ENCODE measurements at places on chromosomes 2 and 18.

DNA sequence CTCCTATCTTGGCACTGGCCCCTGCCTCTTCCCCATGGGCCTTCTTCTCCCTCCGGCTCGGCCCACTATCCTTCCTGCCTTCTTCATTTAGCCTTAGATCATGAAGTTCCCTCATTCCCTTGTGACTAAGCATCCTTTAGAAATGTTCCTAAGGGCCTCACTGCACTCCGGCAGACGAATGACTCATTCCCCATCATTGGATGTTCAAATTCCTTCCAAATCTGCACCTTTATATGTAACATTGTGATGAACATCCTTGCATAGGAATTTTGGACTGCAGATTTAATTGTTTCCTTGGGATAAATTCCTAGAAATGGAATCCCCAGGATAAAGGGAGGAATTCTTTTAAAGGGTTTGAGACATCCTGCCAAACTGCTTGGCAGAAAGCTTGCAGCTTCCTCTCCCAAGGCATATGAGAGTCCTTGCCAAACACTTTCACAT, 19.0 kb downstream of the CRACDL start:
- DNase-seq, result no peak

- DNase-seq, result no peak
These were observed 1.5 kb downstream of the SOWAHC start for GRCh38 chr2:109615637-109616144.

GRCh38 chr2:62727259-62727867, 21.9 kb downstream of the EHBP1 start:
- DNase-seq, result no peak

GRCh38 chr2:63743170-63743981, 98.3 kb upstream of the UGP2 start:
- DNase-seq, result no peak

- DNase-seq, result no peak
These were observed 171.6 kb downstream of the MBD2 start for GRCh38 chr18:54052732-54053429.

DNA sequence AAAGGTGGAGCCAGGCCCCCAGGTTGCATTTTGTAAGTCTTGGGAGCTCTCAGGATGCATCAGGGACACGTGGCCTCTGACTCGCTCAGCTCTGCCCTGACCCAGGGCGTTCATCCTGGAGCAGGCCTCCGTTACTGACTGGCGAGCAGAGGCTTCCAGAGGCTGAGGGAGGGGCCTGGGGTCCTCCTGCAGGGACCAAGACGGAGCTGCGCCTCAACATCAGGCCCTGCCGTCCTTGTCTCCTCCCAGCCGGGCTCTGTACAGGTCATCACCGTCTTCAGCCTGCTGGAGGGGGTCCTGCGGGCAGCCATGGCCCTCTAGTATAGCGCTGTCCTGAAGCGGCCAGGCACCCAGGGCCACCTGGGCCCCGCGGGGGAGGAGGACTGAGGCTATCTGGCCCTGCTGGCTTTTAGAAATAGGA, 10.2 kb upstream of the ALPP start:
- no peak for DNase-seq

- DNase-seq, result no peak
These were observed 79.6 kb upstream of the B3GNT7 start for GRCh38 chr2:231315896-231316295.

DNA sequence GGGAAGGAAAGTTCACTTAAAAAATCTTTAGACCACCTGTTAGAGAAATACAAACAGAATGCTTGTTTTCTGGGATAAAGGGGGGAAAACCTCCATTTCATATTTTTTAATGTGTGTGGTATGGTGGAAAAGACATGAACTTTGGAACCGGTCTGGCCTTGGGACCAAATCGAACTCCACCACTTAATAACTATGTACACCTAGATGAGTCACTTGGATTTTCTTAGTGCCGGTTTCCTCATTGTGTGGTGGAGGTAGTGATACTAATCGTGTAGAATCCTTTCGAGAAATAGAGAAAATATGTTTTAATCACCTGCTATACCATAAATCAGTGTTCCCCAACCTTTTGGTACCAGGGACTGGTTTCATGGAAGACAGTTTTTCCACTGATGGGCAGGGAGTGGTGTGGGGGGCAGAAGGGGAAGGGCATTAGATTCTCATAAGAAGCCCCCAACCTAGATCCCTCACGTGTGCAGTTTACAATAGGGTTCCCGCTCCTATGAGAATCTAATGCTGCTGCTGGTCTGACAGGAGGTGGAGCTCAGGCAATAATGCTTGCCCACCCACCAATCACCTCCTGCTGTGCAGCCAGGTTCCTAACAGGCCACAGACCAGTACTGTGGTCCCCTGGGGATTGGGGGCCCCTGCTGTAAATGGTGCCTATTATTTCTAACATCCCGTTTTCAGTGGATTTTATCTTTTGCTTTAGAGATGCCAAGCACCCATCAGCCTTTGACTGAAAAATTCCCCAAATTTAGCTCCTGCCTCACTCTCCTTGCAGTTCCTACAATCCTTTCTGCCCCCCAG, 308.8 kb downstream of the PRKCE start:
- no peak for DNase-seq

- no peak for DNase-seq
These were observed 38.3 kb upstream of the ITGB6 start for GRCh38 chr2:160238392-160238791.

- no peak for DNase-seq
These were observed 261.4 kb upstream of the KLHL14 start for GRCh38 chr18:33034212-33034611.

Data from D721Med (cell line).